AG04449 (cell line): ENCODE measurements at places on chromosomes 5 and 9.

DNA sequence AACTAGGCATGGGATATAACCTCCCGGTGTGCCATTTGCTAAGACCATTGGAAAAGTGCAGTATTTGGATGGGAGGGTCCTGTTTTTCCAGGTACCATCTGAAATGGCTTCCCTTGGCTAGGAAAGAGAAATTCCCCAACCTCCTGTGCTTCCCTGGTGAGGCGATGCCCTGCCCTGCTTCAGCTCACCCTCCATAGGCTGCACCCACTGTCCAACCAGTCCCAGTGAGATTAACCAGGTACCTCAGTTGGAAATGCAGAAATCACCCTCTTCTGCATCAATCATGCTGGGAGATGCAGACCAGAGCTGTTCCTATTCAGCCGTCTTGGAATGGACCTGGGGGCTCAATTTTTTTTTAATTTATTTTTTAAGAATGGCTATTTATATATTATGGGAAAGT, 254.8 kb downstream of the SGCD start:
- no peak for DNase-seq

- DNase-seq: no peak
These were observed 6.5 kb upstream of the PLEKHG4B start for GRCh38 chr5:85334-85995.

DNA sequence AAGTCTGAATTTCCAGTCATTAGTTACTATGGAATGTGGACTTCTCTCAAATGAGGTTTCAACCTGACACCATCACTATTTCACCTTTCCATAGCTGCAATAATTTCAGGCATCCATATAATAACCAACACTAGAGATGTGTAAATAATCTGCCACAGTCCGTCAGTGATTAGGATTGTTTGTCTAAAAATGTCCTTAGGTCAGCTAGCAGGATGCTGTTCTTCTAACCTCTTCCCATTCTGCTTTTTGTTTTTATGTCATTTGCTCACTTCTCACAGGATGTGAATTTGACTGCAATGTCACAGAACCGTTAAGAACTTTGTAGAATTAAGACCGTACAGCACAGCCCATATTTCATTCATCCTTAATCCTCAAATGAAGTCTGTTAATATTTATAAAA, 166.4 kb upstream of the RASA1 start:
- no peak for DNase-seq

DNA sequence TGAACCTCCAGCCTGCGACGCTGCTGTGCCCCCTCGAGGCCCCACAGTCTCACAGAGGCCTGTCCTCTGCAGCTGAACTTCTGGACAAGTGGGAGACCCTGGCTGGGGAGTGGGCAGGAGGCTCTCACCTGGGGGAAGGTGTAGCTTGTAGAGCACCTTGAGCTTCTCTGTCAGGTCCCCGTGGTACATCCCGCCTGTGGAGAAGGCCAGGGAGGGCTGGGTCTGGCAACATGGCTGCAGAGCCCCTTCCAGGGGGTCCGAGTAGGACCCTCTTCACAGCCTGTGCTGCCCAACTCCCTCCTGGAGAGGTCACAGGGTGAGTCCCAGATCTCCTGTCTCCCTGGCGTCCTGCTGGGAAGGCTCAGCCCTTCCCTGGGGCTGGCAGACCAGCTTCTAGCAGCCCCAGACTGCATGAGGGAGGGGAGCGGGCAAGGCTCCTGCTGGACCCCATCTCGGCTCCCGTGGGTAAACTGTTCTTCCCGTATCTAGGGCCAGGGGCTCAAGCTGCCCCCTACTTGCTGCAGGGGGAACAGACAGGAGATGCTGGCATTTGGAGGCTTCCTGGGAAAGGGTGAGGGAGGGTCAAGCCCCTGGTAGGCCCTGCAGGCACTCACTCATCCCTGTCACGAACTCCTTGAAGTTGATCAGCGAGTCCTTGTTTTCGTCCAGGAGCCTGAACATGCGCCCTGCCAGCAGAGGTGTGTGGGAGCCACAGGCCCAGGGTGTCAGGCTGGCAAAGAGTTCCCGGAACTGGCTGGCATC, 11.2 kb upstream of the MRNIP start:
- DNase-seq: no peak

- no peak for DNase-seq
These were observed 336.1 kb upstream of the ADAMTSL1 start for GRCh38 chr9:18137815-18138214.

- peak; percentile 46 for DNase-seq
These were observed 1.2 kb downstream of the ARRDC3 start for GRCh38 chr5:91381774-91382359.
